ENCODE measurements at places on chromosomes 1 and 21.

DNA sequence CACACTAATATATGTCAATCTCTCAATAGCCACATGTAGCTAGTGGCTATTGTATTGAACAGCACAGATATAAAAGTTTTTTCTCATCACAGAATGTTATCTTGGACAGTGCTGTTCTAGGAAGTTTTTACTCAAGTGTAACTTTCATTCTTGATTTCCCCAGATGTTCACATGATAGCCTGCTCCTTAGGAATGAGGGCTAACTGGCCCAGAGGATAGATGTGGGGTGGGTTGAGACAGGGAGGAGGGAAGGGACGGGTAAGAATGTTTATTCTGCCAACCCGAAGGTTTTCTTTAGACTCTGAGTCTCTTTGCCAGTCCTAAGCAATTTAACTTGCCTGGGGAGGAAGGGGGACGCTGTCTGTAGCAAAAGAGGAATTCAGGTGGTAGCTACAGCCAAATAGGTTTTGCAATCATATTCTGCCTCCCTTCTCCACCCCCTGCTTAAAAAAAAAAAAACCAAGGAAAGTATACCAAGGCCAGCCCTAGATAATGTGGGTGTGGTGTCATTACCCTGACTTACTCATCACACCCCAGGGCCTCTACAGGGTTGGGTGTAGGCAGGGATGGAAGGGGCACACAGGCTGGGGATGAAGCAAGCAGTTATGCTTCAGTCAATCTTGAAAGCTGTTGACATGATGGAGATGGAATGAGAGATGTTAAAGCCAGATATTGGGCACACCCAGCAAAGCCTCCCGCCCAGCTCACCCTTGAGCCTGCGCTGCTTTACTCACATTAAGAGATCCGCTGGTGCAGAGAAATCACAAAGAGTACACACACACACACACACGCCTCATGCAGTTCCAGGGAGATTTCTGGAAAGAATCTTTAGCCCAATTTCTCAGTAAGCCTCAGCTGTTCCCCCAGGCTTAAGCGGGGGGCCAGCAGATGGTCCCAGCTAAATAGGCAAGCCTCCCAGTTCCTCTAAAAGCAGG lies 59.9 kb downstream of the PLXNA2 start:
- no peak for DNase-seq

DNA sequence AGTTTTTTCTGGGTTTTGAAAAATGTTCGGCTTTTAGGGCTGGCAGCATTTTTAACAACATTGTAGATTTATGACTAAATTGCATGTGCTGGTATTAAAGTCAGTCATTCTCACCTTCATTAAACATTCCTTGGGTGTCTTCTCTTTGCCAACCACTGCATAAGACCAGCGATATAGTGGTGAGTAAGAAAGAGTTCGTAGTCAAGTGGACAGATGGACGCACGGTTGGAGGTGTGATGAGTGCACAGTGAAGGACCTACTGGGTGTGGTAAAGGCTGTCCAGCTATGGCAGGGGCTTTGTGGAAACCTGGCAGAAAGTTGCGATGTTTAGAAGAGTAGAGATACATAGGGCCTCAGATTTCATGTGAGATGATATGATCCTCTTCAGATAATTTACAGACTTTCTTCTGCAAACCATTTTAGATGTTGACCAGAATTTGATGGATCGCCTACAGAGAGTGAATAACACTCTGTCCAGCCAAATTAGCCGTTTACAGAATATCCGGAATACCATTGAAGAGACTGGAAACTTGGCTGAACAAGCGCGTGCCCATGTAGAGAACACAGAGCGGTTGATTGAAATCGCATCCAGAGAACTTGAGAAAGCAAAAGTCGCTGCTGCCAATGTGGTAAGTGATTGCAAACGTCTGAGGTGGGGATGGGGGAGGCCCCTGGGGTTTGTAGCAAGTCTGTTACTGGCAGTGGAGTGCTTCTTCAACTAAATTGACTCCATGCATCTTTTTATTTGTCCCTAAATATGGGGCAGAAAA lies 56.0 kb upstream of the LAMC2 start:
- no peak for DNase-seq

GRCh38 chr1:220983877-220984635 lies 104.8 kb downstream of the HLX start:
- DNase-seq, result no peak

- no peak for DNase-seq
Observed at GRCh38 chr1:52059321-52059720, 3.2 kb downstream of the BTF3L4 start.

GRCh38 chr1:234731569-234732085 lies 121.6 kb upstream of the IRF2BP2 start:
- no peak for DNase-seq
